ENCODE measurements at places on chromosomes 2 and 18.
A peak's percentile ranks its signal among the peaks of the same experiment; 100 is the strongest.

- DNase-seq, result no peak
Measured at GRCh38 chr2:134408386-134408785, 154.5 kb downstream of the MGAT5 start.

GRCh38 chr2:198114064-198114463 lies 309.7 kb downstream of the PLCL1 start:
- no peak for DNase-seq

DNA sequence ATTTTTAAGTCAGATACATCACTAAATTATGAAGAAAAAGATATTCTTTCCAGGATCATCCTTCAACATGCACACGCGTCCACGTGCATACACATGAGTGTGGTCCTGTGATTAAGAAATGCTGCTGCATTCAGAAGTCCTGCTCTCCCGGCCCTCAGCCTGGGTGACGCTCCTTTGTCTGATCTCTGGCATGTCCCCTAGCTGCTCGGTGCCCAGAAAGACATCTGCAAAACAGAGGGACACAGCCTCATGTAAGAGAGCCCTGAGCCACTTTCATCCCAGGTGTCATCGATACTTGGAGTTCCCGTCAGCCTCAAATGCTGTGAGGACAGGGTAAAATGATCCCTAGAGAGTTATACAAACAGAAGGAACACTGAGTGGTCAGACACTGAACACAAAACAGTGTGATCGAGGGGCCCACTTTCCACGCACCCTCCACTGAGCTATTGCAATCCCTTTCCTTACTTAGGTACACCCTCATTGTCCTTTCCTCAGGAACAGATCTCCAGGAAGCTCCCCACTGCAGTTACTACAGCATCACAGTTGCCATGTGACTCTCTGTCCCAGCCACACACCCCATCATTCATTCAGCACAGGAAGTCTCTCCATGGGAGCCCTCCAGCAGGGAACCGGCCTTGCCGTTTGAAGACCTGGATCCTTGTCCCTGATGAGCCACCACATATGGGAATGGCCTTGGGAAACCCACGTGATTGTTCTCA lies 32.1 kb downstream of the CRACDL start:
- no peak for DNase-seq

DNA sequence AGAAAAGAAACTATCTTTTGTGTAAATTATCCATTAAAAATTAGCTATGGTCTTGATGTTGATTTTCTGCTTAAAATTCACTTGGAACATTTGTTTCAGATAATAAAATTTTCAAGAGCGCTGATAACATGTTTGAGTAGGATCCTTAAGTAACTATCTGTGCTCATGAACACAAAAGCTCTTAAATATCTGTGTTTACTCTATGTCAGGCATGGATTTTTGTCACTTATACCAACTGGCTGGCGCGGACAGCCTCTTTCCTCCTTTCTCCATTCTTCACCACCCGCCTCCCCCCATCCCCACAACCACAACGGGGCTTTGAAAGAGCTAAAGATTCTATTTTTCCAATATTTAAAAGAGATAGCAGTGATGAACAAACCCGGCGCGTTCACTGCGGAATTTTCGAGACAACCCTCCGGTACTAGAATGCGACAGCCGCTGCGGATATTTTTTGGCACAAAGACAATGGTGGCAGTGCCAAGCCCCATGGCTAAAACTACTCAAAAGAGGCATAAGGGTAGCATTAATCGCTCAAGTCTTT lies 181.5 kb downstream of the TCF4 start:
- DNase-seq, result no peak

DNA sequence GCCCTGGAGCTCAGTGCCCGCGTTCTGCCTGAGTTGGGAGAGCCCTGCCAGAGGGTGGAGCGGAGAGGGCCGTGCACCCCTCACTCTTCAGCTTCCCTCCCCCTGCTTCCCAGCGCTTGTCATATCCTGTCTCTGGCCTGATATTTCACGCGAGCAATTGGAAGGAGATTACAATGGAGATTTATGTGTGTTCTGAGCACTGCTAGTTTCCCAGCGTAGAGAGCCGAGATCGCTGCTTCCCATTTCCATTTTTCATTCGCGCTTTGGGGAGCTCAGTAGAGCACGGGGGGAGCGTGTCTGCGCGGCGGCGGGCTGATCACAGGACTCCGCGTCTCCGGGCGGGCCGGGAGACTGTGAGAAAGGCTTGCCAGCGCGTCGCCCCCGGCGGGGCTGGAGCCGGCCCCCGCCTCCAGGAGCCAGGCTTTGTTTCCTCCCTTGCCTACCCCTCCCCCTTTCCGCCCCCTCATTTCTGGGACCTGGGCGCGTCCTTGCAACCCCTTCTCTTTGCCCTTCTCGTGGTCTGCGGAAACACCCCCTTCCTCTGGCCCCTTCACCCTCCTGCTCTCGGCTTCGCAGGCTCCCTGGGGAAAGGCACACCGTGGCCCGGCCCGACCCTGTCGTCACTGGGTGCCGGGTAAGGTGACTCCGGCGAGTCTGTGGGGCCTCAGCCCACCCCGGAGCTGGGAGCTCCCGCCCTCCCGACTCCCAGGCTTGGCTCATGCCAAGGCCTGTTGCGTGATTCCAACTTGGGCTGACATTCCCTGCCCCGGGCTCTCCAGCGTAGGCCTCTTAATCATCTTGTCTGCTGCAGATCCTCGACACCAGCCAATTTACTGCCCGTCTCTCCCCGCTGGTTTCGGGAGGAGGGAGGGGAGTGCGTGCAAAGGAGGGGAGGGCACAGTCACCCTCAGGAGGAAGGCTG lies 5.8 kb downstream of the DLX2 start:
- DNase-seq, result peak; percentile 52

GRCh38 chr18:21129566-21130216 lies 18.1 kb upstream of the ROCK1 start:
- DNase-seq, result no peak

DNA sequence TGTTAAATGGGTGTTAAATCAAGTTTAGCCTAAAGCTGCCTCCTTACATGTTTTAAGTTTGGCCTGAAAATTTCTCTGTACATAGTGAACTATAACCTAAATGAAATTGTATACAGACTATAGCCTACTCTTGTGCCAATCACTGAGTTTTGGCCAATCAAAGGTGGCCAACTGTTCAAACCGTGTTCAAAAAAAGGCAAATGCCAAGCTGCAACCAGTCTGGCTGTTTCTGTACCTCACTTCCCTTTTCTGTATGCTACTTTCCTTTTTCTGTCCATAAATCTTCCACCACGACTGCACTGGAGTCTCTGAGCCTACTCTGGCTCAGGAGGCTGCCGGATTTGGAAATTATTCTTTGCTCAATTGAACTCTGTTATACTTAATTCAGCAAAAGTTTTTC lies 121.0 kb downstream of the SPOPL start:
- no peak for DNase-seq

Data from D721Med (cell line).